ENCODE measurements at places on chromosomes 5 and 9. TPM values are rescaled to one million over a fixed set of nuclear protein-coding genes. Genes with fewer than 3 reads are reported as not detected.

GRCh38 chr5:14168144-14168792 lies 25.1 kb downstream of the TRIO start:
- no peak for DNase-seq

DNA sequence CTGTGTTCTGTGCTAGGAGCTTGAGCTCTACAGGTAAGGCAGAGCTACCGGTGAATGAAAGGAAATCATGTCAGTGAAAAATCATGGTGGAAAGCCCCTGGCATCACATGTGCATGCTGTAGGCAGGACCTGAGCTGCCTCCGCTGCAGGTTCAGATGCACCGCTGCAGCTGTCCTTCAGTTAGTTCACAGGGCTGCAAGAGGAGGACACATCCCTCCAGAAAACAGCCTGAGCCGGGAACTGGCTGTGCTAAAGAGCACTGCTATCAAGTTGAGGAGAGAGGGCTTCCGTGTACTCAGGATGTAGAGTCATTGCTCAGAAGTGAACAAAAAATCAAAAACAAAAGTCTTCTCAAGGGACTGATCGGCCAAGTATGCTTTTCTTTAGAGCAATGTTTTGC lies 138.6 kb downstream of the ERCC6L2 start:
- DNase-seq = no peak

DNA sequence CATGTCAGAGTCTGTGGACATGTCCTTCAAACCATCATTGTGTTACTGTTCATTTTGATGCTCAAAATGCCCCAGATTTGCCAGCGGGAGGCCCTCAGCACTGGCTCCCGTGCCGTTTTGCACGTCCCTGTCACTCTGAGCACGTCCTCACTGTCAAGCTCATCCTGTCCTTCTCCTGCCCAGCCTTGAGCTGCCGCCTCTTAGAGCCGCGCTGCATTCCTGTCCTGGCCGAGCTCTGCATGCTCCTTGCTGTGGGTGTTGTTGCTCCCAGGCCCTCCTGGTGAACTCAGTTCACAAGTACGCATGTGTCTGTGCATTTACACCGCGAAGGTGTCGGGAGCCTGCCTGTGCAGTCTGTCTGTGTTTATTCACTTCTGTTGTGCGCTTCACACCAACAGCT lies 62.2 kb downstream of the WNK2 start:
- DNase-seq = no peak

Gene C5orf58
- 0.65 TPM for total RNA-seq

Data from Right ventricle myocardium superior (tissue), 1 donor.